Activated T-helper 9 cell treated with anti-CD3 and anti-CD28 coated beads, Interleukin-2, amount 50 U/mL, for 16 hours (primary cell): ENCODE measurements at places on chromosomes 6 and 20.

- DNase-seq, result no peak
Observed at GRCh38 chr20:63056236-63057170, 49.7 kb upstream of the BHLHE23 start.

- DNase-seq, result no peak
Observed at GRCh38 chr20:49388744-49389143, 93.7 kb downstream of the KCNB1 start.

DNA sequence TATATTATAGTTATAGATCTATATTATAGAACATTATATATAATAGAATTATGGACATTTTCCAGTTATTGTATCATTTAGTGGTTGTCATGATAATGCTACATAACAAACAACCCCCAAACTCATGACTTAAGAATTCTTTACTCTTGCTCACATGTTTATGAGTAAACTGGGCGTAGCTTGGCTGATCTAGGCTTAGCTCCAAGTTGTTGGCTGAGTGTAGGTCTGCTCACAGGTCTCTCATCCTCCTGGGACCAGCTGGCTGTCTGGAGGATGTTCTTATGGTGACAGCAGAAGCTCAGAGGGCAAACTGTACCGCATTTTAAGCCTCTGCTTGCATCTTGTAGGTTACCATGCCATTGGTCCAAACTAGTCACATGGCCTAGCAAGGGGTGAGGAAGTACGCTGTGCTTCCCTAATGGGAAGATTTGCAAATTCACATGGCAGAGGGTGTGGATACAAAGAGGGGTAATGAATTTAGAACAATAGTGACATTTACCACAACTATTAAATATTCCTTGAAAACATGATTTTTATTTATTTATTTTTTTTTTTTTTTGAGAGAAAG is 34.2 kb downstream of the ARHGAP40 start:
- DNase-seq, result no peak

DNA sequence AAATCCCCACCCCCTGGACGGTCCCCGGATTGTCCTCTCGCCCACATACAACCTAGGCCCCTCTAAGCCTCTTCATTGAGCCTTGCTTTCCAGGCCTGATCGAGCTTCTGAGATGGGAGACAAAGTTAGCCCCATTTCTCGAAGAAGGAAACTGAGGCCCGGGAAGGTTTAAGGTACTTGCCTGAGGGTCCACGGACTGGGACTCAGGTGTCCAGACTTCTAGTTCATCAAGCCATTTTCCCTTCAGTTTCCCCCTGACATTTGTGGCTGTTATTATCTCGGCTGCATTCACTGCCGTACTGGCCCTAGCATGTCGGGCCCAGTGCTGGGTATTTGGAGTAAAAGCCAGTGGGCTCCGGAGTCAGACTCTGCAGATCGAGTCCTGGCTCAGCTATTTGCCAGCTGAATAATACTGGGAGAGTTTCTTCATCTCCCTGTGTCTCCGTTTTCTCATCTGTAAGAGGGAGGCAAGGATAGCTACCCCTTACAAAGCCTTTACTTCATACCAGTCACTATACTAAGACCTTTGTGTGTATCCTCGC is 633 bp downstream of the RPRD1B start:
- no peak for DNase-seq

DNA sequence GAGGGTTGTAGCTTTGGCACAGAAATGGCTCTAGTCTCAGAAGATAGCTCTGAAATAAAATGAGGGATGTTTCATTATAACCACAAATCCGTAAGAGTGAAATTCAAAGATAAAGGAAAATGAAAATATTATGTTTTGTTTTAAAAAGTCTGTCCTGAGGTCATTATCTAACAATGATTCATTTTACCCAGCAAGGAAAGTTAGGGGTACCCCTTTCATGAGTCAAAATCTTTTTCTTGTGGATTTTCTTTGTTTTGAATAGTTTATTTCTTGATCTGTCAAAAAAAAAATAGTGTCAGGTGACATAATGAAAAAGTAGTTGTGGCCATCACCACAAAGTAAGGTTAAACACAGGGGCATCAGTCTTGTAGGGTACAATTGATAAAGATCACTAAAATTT is 59.7 kb upstream of the MYB start:
- no peak for DNase-seq

DNA sequence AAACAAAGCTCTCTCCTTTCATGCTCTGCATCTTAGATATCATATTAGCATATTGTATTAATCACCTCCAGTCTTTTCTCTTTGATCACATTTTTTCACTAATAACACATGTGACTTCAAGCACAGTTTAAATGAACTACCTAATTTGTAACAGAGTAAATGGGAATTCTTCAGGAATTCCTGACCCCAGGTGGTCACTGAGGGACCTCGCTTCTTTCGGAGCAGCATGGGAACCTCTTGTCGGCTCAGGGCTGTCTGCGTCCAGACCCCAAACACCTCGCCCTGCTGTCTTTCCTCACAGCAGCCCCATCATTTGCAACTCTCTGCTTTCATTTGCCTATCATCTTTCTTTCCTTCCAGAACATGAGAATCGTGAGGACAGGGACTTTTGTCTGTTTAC is 103.5 kb downstream of the DACT2 start:
- DNase-seq, result no peak
